ENCODE measurements at places on chromosomes 5 and 9.
A peak's percentile ranks its signal among the peaks of the same experiment; 100 is the strongest.

DNA sequence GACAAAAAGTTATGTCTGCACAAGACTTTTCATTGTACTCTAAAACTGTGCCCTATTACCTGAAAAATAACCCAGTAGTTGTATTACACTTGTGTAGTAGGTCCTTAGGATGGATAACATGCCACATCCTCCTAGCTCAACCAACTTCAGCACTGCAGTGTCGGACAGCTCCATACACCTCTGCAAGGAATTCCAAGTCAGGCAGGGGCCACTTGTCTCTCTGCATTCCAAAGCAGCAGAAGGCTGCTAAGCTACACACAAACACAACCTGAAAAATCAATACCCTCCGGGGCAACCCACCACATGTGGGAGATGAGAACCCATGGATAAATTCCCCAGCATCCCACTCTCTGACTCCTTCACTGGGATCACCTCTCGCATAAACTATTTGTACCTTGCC is 50.2 kb downstream of the MED10 start:
- DNase-seq, result no peak

DNA sequence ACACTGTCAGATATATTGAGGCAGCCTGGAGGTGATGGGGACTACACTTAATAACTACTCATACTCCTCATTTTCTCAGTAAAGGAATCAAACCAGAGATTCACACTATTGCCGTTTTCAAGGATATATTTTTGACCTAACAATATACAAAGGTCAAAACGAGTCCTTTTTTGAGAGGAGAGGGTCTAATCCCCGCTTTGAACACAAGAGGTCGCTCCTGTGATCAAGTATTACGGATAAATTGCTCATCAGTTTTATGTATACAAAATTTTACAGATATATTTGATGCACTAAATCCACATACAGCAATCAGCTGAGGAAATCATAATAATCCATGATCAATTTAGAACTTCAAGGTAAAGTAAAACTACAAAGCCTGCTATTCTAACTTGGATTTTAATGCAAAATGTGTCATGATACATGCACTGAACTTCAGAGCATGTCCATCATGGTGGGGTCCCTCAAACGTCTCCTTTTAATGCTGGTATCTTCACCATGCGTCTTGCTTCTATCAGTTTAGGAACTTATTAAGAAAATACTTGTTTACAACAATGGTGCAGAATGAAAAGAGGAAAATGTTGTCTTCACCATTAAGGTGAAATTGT is 2.5 kb upstream of the ISL1 start:
- no peak for DNase-seq

- DNase-seq, result no peak
Observed at GRCh38 chr5:38234737-38235136, 23.6 kb upstream of the EGFLAM start.

- DNase-seq, result no peak
Observed at GRCh38 chr5:133015466-133015865, 10.9 kb downstream of the ZCCHC10 start.

DNA sequence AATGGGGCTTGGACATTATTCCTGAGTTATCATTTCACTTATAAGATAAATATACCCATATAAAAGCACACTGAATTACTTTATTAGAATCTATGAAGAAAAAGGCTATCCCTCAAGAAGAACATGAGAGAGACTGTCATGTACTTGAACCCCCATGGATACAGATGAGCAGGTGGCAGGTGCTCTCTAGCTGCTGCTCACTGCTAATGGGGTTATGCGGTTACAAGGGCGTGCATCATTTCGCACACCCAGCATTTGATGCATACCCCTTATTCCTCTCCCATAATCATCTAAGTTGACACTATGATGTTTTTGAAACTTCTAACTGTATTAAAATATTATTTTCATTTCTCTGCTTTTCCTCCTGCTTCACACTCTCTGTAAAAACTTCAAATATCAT is 16.4 kb downstream of the ITK start:
- no peak for DNase-seq

- no peak for DNase-seq
Observed at GRCh38 chr5:100697970-100698369, 162.8 kb downstream of the FAM174A start.

DNA sequence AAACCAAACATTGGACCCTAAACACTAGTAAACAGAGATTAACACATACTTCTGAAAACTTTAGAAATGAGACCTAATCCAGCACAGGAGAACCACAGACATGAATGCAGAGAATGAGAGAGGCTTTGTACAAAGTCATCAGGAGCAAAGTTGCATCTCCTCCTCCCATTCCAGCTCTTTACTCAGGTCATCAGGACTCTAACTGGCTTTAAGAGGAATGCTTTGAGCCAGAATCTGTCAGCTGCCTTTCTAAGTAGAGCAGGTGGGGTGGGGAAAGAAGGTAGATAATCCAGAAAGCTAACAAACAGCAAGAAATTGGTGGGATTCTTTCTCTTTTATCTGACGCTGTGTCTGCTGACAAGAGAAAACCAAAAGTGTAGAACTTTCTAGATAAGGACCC is 582.7 kb upstream of the DMAC1 start:
- DNase-seq, result no peak

GRCh38 chr5:151676719-151677118 is 10.0 kb downstream of the SPARC start:
- DNase-seq, result no peak

- no peak for DNase-seq
Observed at GRCh38 chr5:115170929-115171510, 1.3 kb upstream of the TRIM36 start.

GRCh38 chr9:86046930-86047341 is 52.4 kb downstream of the GOLM1 start:
- DNase-seq, result no peak

GRCh38 chr9:108521063-108521590 is 334.7 kb downstream of the ACTL7B start:
- no peak for DNase-seq

DNA sequence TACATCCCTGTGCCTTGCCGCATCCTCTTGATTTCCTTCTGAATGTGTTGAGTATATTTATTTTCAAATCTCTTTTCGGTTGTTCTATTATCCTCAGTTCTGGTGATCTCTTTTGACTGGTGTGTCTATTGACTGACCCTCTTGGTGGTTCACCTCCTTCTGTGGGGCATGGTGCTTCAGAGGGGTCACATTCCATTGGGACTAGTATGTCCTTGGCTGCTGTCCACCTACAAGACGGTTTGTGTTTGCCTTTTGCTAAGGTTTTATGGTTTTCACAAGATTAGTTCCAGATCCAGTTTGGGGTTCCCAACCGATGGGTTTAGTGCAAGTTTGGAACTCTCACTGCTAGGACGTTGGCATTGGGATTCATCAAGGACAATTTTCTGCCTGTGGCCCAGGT is 66.6 kb downstream of the PHF2 start:
- no peak for DNase-seq

DNA sequence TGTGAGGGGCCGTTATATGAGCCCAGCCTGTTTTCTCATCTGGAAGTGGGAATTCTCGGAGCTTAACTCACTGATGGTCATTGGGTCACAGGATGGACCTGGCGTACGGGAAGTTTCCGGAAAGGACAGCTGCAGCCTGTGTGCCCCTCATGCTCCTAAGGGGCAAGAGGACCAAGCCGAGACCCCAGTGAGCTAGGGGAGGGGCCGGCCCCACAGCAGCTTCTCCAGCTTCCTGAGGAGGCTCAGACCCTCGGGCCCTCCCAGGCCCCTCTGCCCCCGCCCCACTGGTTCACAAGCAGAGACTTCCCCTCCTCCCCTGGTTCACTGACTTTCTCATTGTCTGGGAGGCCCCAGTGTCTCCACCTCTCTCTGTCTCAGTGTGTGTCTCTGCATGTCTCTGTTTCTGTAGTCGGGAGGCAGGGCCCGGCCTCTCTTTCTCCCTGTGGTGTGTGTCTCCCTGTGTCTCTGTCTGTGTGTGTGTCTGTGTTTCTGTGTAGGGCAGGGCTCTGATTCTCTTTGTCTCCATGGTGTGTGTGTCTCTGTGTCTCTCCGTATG is 32.3 kb upstream of the FIBCD1 start:
- no peak for DNase-seq

DNA sequence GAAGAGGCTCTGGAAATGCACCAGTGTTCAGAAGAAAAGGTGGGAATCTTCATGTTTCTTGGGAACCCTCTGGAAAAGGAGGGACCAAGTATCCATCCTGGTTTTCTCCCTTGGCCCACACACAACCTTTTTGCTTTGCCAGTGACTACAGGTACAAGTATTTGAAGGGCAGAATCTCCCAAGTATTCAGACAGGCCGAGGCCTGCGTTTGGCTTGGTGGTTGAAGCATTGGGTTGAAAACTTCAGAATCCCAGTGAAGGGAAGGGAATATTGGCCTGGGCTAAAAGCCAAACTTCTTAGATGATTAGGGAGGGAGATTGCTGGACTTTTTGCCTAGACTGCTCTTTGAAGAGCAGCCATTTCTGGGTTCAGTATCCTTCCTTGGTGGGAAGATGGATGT is 71.9 kb downstream of the UBAP1 start:
- DNase-seq, result no peak

DNA sequence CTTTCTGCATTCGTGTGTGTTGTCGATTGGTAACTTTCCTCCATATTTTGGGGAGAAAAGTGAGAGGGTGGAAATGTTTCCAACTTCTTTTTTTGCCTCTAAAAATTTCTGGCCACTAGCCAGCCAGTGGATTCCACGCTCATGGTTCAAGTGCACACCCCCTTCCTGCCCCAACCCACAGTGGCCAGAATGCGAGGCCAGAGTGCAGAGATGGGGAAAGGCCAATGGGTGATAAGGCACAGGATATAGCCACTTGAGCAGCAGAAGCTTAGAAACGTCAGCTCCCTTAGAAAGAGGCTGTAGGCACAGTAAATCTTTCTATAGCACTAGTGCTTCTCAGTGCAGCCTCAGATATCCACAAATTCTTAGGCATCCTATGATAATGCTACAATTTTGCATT is 75.8 kb upstream of the ADRB2 start:
- no peak for DNase-seq

DNA sequence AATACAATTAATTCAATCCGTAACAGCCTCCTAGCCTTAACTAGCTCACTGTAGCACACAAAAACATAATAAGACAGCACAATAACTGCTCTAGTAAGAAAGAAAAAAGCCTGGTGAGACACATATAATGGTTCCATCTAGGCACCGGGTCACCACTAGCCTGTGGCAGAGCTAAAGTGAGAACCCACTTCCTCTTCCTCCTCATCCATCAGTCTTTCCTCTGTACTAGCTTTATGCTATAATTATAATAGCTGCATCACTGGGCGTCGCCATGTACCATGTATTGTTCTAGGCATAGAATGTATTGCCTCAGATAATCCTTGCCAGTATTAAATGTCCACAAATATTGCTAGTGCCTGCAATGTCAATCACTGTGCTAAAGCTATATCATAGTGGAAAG is 23.1 kb downstream of the ADRB2 start:
- DNase-seq, result no peak

- no peak for DNase-seq
Observed at GRCh38 chr5:153153086-153153485, 337.4 kb upstream of the GRIA1 start.

DNA sequence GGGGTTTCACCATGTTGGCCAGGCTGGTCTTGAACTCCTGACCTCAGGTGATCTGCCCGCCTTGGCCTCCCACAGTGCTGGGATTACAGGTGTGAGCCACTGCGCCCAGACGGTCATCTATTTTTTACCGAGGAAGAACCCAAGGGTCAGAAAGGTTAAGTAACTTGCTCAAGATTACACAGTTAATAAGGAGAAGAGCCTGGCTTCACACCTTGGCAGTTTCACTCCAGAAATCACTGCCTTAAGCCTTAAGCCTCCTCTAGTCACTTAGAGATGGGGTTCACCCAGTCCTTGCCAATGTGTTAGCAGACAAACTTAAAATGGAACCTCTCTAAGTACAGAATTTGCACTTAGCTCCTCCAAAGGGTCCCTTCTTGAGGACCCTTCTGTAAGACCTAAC is 116.3 kb downstream of the PTTG1 start:
- no peak for DNase-seq

DNA sequence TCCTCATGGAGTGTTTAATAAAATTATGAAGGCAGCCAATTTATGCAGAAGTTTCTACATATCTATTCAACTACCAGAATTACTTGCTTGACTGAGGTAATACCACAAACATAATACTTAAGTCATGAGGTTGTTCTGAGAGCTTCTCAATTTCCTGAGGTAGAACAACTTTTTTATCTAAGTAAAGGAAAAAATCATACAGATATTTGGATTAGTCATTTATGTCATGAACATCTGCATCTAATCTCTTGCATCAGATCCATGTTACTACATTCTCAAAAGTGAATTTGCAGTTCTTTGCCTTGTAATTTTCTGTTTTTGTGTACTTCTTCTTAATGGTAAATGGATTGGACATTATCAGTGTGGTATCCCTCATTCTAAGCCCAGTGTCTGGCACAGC is 60.4 kb upstream of the RGMB start:
- DNase-seq, result no peak

- DNase-seq, result peak; percentile 26
Observed at GRCh38 chr5:8686707-8687106, 817.8 kb downstream of the MTRR start.

Measured in globus pallidus (tissue), 1 donor.